Stimulated activated CD8-positive, alpha-beta memory T cell treated with anti-CD3 and anti-CD28 coated beads, Interleukin-7, amount 100 ng/mL, for 4 hours (primary cell): ENCODE measurements at places on chromosomes 3 and 15.

DNA sequence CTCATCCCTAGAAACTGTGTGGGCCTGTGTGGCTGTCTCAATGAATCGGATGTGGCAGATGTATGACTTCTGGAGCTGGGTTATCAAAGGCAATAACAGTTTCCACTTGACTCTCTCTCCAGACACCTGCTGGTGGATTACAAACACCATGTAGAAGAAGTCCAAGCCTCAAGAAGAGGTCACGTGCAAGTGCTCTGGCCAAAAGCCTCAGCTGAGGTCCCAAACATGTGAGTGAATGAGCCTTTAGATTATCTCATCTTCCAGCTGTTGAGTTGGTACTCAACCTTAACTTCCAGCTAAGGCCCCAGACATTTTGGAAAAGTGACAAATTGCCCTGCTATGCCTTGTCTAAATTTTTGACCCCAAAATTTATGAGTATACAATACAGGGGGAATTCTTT lies 42.7 kb upstream of the IL12A start:
- DNase-seq = no peak

DNA sequence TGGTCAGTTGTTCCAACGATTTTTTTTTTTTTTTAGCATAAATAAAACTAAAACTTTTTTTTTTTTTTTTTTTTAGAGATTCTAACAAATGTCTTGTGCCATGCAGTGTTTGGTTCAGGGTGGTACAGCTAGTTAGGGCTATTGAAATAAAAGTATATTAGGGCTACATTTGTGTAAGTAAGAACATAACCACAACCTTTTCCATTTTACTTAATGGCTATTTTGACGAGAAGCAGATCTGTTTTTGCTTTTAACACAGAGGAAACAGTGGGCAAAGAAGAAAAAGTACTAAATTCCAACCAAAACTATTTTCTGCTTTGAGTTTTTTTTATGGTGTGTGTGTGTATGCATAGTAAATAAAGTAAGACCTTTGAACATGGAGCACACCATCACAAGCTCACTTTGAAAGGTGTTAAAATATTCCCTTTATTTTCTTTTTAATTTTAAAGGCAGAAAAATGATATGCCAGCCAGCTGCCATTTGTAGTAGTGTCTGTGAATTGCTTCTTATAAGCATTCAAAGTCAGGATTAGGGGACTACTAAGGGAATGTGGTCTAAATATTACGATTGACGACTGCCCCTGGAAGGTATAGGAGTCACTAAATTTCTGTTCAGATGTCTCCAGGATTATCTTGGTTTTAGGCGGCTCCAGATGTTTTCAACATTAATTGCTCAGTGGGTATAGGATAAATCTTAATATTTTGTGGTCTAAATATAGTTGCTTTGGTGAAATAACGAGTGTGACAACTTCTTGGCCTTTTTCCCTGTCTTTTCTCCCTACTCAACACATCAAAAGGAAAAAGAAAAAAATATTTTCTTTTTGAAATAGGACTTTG lies 3.1 kb downstream of the RARB start:
- no peak for DNase-seq

DNA sequence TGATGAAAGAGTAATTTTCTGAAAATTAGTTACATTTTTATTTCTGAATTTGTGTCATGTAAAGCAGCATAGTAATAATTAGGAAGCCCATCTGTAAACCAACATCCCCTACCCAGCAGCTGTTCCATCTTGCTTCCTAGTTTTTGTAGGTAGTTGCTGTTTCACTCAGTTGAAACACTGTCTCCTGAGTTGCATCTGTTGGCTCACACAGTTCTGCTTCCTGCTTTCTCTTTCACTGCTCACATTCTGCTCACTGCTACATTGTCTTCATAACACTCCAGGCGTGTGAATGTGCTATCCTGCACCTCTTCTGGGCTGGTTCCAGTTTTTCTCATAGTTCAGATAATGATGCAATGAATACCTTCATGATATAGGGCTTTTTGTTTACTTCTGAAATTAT lies 123.4 kb downstream of the EPHB1 start:
- no peak for DNase-seq

DNA sequence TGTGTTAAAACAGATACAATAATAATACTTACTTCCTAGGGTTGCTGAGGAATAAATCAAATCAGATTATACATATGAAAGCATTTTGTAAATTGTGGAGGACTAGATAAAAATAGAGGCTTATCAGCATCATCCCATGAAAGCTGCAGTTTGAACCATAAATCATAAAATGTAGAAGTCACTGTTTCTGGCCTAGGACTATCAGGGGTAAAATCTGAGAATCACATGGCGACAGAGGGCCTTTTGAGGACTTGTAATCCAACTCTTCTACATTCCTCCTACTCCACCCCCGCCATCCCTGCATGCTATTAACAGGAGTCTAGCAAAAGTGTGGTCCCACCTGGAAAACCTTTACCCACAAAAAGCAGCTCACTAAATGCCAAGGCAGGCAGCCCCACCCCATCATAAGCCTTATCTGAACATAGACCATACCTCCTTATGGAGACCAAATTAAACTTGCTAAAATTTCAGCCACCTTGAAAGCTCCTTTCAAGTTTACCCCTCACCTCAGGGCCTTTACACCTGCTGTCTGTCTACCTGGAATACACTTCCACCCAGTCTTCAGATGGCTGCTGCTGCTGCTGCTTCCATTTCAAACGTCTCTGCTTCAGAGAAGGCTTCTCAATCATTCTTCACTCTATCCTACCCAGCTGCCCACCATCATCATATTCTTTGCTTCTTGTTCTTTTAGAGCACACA lies 11.5 kb downstream of the MB21D2 start:
- DNase-seq = no peak

GRCh38 chr3:16460886-16461285 lies 52.6 kb downstream of the RFTN1 start:
- DNase-seq = no peak

DNA sequence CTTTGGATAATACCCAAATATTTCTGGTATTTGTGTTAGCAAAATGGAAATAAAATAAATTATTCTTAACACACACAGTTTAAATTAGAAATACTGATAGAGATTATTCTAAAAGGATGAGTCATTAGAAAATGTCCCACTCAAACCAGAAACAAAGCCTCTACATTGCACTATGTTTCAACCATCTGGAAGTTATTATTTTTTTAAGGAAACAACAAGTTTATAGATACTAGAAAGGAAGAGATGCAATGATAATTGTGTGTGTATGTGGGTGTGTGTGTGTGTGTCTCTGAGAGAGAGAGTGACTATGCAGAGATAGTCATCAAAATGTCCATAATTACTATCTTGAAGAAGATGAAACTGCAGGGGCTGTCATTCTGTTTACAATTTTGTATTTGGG lies 1340.5 kb downstream of the ROBO1 start:
- no peak for DNase-seq

DNA sequence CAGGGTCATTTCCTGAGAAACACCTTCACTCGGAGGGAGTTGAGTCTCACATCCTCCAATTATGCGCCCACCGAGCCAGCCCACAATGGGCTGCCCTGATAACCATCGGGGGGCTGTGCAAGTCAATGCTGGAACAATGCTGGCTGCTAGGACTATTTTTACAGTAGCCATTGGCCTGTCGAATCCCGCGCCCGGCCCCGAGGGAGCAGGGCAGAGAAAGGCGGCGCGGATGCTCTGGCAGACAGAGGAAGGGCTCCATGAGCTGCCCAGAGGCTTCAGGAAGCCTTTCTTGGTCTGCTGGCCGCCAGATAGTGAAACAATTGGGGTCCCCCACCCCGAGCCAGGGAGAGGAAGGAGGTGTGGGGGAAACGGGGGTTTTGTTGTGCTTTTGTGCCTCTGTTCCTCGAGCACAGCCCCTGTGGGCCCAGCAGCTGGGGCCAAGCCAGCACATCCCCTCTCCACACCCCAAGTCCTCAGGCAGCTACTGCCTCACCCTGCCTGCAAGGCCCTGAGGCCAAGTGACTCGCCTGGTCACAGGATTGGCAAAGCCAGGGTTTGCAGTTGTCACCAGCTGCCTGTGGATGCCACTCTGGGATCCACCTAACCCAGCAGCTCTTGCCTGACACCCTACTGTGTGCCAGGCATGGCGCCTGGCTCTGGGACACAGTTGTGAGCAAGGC lies 39.0 kb downstream of the SLC6A6 start:
- DNase-seq = no peak
